ENCODE measurements at places on chromosomes 2 and 18.

- no peaks in the 10 kb centered on the region for H3K27me3 ChIP-seq
- peaks cover 20% of the 10 kb centered on the region for H3K4me1 ChIP-seq
- H3K4me3 ChIP-seq, result no peak overlapping the region
- no peak for DNase-seq
These were observed 15.7 kb downstream of the ZFP36L2 start for GRCh38 chr2:43210467-43211303.

DNA sequence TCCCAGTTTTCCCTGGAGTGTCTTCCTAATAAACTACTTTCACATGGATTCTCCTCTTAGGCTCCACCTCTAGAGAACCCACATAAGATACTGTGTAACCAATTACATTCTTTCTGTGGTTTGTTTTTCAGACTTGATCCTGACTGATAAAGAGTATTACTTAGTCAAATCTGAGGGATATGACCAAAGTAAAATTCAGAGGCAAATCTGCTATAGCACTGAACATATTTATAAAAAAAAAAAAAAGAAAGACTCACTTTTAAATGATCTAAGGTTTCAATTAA is 13.9 kb downstream of the CKAP2L start:
- H3K4me3 ChIP-seq, result no peak overlapping the region
- no peak for DNase-seq
- no peaks in the 10 kb centered on the region for H3K27me3 ChIP-seq
- H3K27ac ChIP-seq, result peak overlapping the region; percentile 75
- H3K36me3 ChIP-seq, result peaks cover 74% of the 10 kb centered on the region
- H3K4me1 ChIP-seq, result peaks cover 38% of the 10 kb centered on the region

DNA sequence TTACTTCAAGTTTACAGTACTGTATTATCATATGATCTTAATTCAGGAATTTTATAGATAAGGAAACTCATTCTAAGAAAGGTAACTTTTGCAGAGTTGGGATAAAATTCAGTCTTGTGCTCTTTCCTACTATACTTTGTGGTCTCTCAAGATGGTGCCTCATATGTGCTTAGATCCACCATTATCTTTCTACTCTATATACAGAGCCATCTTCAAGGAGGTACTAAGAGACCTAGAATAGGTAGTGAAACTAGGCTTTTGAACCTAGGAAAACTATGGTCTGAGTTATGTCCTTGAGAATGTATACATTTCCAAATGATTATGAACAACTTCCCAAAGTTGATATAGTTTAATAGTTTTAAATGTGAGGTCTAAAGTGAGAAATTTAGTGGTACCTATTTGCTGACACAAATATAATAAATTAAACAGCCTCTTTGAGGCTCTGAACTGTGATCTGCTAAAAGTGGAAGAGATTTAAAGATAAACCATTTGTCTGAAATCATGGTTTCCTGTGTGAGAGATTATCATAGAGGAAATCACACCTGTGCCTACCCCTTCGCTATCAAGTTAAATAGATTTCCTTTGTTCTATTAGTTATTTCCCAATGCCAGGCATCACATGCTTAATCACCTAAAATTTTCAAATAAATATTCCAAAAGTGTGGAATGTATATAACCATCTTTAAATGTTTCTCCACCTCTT is 27.2 kb downstream of the ACAA2 start:
- H3K27ac ChIP-seq, result no peak overlapping the region
- H3K27me3 ChIP-seq, result no peaks in the 10 kb centered on the region
- H3K36me3 ChIP-seq, result peaks cover 81% of the 10 kb centered on the region
- no peak for DNase-seq
- H3K4me1 ChIP-seq, result peaks cover 43% of the 10 kb centered on the region

DNA sequence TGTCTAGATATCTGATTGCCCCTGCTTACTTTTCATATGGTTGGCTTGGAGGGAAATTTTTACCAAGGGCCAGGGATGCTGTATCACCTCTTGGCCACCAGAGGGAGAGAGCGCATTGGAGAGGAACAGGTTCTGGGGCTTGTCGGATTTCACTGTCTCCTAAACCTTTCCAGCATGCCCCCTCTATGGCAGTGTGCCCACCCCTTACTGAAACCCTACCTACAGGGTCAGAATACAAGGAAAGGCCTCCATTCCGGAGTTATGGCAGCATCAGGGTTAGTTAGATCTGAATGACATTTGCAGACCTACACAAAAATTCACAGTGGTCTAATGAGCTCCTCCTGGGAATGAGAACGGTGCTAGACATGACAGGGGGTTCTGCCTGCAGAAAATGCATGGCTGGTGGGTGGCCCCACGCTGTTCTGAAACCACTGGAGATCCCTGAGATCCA is 5.8 kb downstream of the SLC14A2 start:
- no peak overlapping the region for H3K4me3 ChIP-seq
- H3K27me3 ChIP-seq, result peaks cover 17% of the 10 kb centered on the region
- no peaks in the 10 kb centered on the region for H3K4me1 ChIP-seq
- H3K36me3 ChIP-seq, result no peaks in the 10 kb centered on the region

GRCh38 chr2:45651415-45652089 is at the start of gene PRKCE:
Gene PRKCE, plus strand, starts transcription at chr2:45651675.
- DNase-seq, result peak; percentile 23
- peaks cover 12% of the 10 kb centered on the region for H3K27me3 ChIP-seq
- peaks cover 12% of the 10 kb centered on the region for H3K36me3 ChIP-seq
- H3K4me3 ChIP-seq, result peak within 1 kb of the TSS; percentile 93
- peak within 1 kb of the TSS; percentile 96 for H3K27ac ChIP-seq
- peaks cover 25% of the 10 kb centered on the region for H3K4me1 ChIP-seq

DNA sequence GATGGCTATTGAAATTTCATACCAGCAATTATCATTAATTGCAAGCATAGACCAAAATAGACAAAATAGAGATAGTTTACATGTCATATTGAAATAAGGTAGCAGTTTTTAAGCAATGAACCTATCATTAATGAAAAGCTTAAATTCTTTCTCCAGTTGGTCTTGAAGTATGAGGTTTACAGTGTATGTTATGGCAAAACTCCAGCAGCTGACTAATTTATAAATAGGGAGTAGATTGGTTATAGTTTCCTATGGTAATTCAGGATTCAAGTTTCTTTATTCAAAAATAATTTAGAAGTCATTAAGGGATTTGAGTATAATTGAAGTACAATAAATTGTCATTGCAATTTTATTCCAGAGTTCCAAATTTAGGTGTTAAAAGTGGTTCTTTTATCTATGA is 69.6 kb upstream of the COL5A2 start:
- H3K4me1 ChIP-seq, result no peaks in the 10 kb centered on the region
- no peaks in the 10 kb centered on the region for H3K27me3 ChIP-seq
- H3K36me3 ChIP-seq, result no peaks in the 10 kb centered on the region
- no peak overlapping the region for H3K27ac ChIP-seq
- H3K4me3 ChIP-seq, result no peak overlapping the region

DNA sequence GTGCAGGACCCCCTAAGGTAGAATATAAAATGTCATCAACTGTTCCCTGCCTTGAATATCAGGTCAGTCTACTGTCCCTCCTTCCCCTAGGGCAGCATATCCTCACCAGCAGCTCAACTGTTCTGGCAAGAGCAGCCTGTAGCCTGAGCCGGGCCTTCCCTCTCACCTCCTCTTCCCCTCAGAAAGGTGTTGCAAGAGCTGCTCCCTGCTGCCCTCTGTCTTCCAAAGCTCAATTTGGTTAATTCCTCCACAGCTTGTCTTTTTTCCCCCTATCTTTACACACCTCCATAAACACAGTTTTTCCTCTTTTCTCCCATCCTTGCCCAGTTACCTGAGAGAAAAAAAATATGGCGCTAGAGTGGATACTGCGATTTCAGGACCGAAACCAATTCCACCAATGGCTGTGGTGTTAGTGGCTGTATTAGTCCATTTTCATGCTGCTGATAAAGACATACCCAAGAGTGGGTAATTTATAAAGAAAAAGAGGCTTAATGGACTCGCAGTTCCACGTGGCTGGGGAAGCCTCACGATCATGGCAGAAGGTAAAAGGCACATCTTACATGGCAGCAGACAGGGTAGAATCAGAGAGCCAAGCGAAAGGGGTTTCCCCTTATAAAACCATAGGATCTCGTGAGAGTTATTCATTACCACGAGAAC is 184.7 kb downstream of the MREG start:
- DNase-seq, result peak; percentile 16
- no peaks in the 10 kb centered on the region for H3K36me3 ChIP-seq
- peak overlapping the region; percentile 23 for H3K27ac ChIP-seq
- H3K4me1 ChIP-seq, result peaks cover 16% of the 10 kb centered on the region
- H3K4me3 ChIP-seq, result no peak overlapping the region
- no peaks in the 10 kb centered on the region for H3K27me3 ChIP-seq

DNA sequence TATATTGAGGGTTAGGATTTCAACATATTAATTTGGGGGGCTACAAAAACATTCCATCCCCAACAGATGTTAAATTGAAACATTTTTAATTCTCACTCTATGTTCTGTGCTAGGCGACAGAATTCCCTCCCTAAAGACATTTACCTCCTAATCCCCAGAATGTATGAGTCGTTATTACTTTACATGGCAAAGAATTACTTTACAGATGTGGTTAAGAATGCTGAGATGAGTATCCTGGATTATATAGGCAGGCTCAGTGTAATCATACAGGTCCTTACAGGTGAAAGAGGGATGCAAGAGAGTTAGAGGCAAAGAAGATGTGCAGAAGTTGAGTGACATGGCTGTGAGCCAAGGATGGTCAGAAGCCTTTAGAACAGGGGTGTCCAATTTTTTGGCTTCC is 974.1 kb upstream of the ACVR2A start:
- H3K27me3 ChIP-seq, result no peaks in the 10 kb centered on the region
- no peak for DNase-seq
- no peaks in the 10 kb centered on the region for H3K36me3 ChIP-seq
- no peak overlapping the region for H3K4me3 ChIP-seq
- H3K4me1 ChIP-seq, result no peaks in the 10 kb centered on the region
